Fibroblast of lung (primary cell): ENCODE measurements at places on chromosomes 7 and 10. TPM values are rescaled to one million over a fixed set of nuclear protein-coding genes. Genes with fewer than 3 reads are reported as not detected.

- no peaks in the 10 kb centered on the region for H3K36me3 ChIP-seq
- H3K4me1 ChIP-seq = no peaks in the 10 kb centered on the region
- no peaks in the 10 kb centered on the region for H3K27me3 ChIP-seq
- DNase-seq = no peak
- no peak overlapping the region for H3K27ac ChIP-seq
- H3K4me3 ChIP-seq = no peak overlapping the region
Measured at GRCh38 chr7:152866791-152867501, 107.4 kb downstream of the ACTR3B start.

DNA sequence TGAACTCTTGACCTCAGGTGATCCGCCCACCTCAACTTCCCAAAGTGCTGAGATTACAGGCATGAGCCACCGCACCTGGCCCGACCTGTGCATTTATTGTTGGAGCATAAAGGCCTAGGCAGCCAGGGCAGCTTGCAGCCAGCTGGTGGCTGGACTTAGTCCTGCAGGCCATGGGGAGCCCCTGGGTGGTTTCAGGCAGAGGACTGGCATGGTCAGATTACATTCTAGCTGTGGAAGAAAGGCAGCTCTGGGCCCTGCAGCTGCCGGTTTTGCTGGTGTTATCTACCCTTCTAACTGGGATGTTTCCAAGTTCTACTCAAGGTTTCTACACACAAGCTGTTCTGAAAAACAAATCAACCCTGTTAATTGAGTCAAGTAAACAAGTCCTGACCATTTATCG is 22.7 kb upstream of the MKRN1 start:
- DNase-seq = no peak
- no peak overlapping the region for H3K27ac ChIP-seq
- H3K4me3 ChIP-seq = no peak overlapping the region
- no peaks in the 10 kb centered on the region for H3K27me3 ChIP-seq
- no peaks in the 10 kb centered on the region for H3K36me3 ChIP-seq

GRCh38 chr10:48576501-48576900 is 28.4 kb downstream of the ARHGAP22 start:
- no peaks in the 10 kb centered on the region for H3K27me3 ChIP-seq
- no peak overlapping the region for H3K4me3 ChIP-seq
- H3K4me1 ChIP-seq = peaks cover 7% of the 10 kb centered on the region
- no peak for DNase-seq

- peaks cover 2% of the 10 kb centered on the region for H3K4me1 ChIP-seq
- H3K27ac ChIP-seq = no peak overlapping the region
- no peak overlapping the region for H3K4me3 ChIP-seq
- no peaks in the 10 kb centered on the region for H3K36me3 ChIP-seq
- DNase-seq = peak; percentile 82
- H3K27me3 ChIP-seq = no peaks in the 10 kb centered on the region
Measured at GRCh38 chr7:124072603-124073309, 39.9 kb upstream of the TMEM229A start.

DNA sequence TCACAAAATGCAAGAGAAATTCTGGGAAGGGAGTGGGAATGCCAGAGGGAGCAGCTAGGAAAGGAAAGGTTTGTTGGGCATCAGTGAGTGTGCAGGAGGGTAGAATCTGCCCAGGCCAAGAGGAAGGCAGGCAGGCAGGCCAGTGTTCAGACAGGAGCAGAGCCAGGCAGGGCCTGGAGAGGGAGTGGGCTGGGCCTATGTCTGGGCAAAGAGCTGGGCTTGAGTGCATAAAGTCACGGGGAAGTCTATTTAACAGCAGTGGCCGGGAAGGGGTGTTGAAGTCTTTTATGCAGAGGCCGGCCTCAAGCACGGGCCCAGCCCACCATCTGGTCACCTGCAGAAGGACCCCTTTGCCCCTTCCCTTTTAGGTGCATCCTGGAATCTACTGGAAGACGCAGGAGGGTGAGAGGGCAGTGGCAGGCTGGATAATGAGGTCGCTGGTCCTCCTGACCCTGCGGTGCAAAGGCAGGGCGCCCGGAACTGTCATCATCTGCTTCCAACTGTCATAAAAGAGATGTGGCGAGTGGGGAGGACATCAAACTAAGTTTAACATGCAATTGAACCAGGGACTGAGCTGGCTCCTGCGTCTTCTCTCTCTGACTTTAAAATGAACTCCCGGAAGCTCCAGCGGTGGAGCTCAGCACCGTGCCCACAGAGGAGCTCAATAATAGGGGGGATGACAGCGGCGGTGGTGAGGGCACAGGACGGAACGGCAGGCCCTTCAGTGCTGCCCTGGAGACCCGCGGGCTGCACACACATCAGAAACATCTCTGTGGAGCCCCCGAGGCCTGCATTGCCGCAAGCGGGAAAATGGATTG is 29.5 kb downstream of the CARD11 start:
- DNase-seq = no peak
- no peak overlapping the region for H3K4me3 ChIP-seq
- H3K36me3 ChIP-seq = no peaks in the 10 kb centered on the region
- no peak overlapping the region for H3K27ac ChIP-seq

The ADAMTS14 gene
- total RNA-seq = 1.8 and 4.1 TPM in 2 replicates

- H3K36me3 ChIP-seq = no peaks in the 10 kb centered on the region
- H3K4me3 ChIP-seq = no peak overlapping the region
- DNase-seq = peak; percentile 99
- H3K27ac ChIP-seq = peak overlapping the region; percentile 34
- peaks cover 12% of the 10 kb centered on the region for H3K4me1 ChIP-seq
Measured at GRCh38 chr10:90306187-90306586, 551.7 kb downstream of the HTR7 start.

The SYCE1 gene
- total RNA-seq = 0.17 and 0.26 TPM in 2 replicates
